Nephron progenitor cell (in vitro differentiated cells): ENCODE measurements at places on chromosomes 4 and X.

DNA sequence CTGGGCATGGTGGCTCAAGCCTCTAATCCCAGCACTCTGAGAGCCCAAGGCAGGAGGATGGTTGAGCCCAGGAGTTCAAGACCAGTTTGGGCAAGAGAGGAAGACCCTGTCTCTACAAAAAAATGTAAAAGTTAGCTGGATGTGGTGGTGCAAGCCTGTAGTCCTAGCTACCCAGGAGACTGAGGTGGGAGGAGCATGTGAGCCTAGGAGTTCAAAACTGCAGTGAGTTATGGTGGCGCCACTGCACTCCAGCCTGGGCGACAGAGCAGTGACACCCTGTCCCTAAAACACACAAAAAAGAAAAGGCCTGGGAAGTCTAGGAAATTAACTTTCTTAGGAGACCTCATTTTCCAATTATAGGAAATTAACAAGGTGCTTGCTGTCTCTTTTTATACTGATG lies 76.8 kb downstream of the JAKMIP1 start:
- no peak for DNase-seq

GRCh38 chrX:112967903-112968302 lies 127.3 kb upstream of the AMOT start:
- no peak for DNase-seq

DNA sequence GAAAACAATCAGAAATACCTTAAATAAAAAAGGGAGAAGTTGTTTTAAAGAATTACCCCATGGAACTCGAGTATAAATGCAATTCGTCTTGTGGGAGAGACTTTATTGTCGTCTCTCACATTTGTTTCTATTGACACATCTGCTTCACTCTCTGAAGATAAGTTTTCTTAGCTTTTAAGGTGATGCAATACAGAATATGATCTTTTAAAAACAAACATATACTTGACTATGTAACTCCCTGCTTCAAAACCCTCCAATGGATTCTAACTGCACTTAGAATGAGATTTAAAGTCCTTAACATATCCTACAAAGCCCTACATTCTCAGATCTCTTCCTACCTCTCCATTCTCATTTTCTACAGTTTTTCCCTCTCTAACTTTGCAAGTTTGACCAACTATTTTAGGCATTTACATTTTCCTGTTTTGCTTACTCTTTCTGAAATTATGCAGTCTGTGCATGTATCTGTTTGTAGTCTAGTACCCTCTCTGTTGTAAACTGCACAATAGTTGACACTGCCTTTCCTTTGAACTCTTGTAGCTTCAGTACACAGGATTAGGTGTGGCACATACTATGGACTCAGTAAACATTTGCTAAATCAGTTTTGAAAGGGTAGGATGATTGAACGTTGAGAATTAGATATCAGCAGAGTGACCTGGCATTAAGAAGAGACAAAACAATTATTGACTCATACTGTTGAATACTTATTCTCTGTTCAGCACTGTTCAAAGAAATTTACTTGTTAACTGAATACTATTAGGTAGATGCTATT lies 59.8 kb downstream of the AGTR2 start:
- DNase-seq, result no peak

DNA sequence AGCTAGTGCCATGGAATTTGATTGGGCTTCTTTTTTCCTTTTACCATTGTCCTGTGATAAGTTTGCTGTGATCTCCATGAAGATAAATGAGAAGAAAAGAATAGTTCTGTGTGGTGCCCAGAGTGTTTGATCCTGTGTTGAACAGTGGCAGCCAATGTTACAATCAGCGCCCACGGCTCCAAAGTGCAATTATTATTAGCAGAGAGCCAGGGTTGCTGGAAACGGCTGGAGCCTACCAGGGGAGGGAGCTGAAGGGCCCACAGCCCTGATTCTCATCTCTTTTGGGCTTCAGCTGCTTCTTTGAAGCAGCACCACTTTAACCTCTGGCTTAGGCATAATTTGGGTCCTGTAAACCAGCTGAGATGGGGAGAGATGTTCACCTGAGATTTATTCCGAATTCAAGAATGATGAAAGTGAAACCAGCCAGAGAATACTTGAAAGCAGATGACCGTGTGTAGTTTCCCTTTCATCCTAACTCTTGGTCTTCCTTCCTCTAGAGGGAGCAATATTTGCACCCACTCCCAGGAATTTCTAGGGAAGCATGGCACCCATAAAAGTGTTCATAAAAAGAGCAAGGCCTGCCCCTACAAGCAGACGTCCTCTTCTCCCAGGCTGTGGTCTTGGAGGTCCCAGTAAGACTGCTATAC lies 298.3 kb downstream of the EVC2 start:
- no peak for DNase-seq

- DNase-seq, result no peak
These were observed 137.4 kb downstream of the NSUN7 start for GRCh38 chr4:40886931-40887763.

- DNase-seq, result no peak
These were observed 7.3 kb downstream of the PAK3 start for GRCh38 chrX:111103246-111103645.

DNA sequence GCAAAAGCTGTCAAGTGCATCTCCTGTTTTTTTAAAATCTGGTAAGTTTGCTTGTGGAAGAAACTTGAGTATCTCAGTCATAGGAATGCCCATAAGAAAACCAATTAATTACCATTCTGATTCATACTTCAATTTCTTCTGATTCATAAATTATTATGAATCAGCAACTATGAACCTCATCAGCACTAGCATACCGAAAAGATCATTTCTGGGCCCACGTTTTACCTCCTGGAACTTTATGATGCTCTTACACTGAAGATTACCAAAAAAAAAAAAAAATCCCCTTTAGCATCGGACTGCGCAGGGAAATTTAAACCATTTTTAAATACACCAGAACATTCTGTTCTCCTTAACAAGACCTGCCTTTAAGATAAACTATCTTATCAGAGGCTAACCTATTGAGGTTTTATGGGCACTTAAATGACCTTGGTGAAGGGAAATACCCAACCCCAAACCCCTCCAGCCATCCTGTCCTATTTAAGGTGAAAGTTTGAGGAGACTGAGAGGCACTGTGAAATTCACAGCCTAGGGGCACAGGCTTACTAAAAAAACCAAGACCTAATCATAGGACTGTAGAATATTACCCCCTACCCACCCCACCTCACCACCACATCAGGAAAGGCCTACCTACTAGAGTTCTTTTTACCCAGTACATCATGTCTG lies 38.2 kb upstream of the ABCG2 start:
- no peak for DNase-seq

DNA sequence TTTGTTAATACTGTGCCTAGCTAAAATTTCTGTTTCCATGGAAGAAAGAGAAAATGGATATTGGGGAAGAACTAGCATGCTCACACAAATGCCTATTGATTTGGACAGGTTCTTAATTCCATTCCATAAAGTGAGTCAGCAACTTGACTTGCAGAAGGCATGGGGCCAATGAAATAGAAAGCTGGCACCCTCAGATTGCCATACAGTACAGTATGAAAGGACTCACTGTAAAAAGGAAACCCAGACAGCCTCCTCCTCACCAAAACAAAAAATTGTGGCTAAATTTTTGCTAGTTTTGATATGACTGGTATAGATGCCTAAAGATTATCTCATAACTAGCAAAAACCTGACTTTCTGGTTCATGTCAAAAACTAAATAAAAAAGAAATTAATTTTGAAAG lies 11.2 kb upstream of the TAB3 start:
- no peak for DNase-seq

- no peak for DNase-seq
These were observed 200.2 kb downstream of the CLCN4 start for GRCh38 chrX:10356979-10357378.

GRCh38 chr4:61984260-61984909 lies 784.3 kb downstream of the ADGRL3 start:
- no peak for DNase-seq

DNA sequence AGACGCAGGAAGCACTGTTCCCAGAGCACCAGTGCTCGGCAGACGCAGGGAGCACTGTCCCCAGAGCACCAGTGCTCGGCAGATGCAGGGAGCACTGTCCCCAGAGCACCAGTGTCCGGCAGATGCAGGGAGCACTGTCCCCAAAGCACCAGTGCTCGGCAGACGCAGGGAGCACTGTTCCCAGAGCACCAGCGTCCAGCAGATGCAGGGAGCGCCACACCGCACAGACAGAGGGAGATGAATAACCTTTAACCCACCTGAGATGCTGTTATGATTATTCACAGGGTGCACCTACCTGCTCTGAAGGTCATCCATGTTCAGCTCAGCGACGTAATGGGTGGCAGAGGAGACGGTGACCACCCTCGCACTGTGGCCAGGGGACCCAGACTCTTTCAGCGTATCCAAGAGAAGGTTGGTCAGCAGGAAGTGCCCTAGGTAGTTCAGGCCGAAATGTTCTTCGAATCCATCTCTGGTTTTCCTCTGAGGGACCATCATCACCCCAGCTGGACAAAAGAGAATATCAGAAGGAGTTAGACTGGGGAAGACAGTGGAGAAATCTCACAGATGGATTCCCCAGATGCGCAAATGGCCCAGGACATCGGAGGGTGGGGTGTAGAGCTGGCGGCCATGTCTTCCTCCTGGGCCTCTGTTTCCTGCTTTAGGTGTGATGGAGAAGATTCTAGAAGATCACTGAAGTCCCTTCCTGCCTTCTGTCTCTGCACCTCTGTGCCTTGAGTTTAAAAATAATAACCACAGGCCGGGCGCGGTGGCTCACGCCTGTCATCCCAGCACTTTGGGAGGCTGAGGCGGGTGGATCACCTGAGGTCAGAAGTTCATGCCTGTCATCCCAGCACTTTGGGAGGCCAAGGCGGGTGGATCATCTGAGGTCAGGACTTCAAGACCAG lies 234.1 kb downstream of the DHRSX start:
- DNase-seq, result no peak

- DNase-seq, result no peak
These were observed 101.9 kb downstream of the IGSF1 start for GRCh38 chrX:131187206-131187605.

- no peak for DNase-seq
These were observed 166.8 kb upstream of the FRG1 start for GRCh38 chr4:189773909-189774308.

DNA sequence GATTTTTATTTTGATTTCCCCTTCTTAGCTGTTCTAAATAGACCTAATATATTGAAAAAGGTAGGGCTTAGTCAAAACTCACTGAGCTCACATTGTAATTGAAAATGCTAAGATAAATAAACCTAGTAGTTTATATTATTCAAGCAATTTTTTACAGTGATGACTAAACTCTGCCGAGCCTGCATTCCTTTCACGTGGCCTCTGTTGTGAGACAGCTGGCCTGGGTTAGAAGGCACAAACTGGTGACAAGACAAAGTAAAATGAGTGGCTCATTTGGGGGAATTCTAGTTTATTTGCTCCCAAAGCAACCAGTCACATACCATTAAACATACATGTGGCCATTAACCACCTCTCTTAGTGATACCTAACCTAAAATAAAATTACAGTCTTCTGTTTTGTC lies 169.4 kb upstream of the TEX13C start:
- no peak for DNase-seq

- DNase-seq, result no peak
These were observed 22.9 kb downstream of the AWAT2 start for GRCh38 chrX:70026851-70027200.

- DNase-seq, result no peak
These were observed 1930.0 kb upstream of the AGA start for GRCh38 chr4:179372242-179372641.

DNA sequence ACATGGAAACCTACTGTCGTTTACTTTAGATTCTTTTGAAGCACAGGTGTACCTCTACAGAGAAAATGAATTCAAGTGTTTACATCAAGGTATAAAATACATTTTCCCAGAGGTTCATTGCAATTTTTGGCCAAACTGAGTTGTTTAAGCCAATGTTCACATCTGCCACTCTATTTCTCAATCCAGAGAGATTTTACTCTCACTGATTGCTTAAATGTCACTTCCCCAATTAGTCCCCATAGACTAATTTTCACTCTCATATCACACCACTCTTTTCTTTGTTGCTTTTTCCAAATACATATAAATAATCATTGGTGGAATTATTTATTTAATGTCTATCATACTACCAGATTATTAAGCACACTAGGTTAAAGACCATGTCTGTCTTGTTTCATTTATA lies 271.8 kb downstream of the PPP3CA start:
- DNase-seq, result no peak

- DNase-seq, result no peak
These were observed 28.7 kb downstream of the INPP4B start for GRCh38 chr4:142817442-142817841.

- DNase-seq, result no peak
These were observed 137.9 kb downstream of the FAM13A start for GRCh38 chr4:88919056-88919455.

DNA sequence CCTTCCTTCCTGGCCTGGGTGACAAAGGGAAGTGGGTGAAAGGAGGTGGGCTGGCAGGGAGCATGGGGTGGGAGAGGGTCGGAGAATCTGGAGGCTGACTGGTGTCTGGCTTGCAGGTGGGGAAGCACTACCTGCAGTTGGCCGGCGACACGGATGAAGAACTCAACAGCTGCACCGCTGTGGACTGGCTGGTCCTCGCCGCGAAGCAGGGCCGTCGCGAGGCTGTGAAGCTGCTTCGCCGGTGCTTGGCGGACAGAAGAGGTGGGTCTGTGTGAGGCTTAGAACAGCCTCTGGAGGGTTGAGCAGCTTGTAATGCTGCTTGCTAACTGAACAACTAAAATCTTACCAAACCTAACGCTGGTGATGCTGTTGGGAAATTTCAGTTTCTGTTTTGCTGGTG lies 19.2 kb downstream of the WFS1 start:
- DNase-seq, result no peak

GRCh38 chrX:40056420-40056819 lies 41.3 kb downstream of the BCOR start:
- no peak for DNase-seq

DNA sequence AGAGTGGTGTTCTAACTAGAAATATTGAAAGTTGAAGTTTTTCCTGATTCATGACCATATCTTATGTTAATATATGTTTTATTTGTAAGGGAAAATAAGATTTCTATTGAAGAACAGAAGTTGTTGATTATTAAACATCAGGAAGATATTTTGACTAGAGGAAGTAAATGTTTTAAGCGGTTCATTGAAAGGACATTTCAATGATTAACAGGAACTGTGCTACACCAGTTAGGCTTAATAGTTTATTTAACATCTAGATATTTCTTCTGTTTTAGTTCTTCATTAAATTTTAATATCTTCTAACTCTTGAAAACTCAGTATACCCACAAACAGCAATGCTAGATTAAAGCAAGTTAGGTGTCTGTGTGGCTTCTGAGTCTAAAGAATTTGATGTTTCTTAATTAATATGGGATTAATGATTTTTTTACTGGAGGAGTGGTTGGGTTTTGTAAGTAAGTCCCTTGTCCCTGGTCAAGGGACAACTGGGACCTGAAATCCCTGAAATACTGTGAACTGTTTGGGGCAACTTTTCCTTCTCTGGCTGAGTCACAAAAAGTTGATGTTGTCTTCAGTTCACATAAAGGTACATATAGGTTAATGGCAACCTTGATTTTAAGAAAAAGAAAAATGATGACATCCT lies 42.9 kb upstream of the CYP4V2 start:
- DNase-seq, result no peak

GRCh38 chr4:174135530-174135929 lies 147.9 kb downstream of the FBXO8 start:
- DNase-seq, result no peak
